Spleen (tissue), 13 donors: ENCODE measurements at places on chromosomes 4 and X. TPM values are rescaled to one million over a fixed set of nuclear protein-coding genes. Genes with fewer than 3 reads are reported as not detected.
A peak's percentile ranks its signal among the peaks of the same experiment; 100 is the strongest.

GRCh38 chr4:153432965-153433753 lies 33.0 kb upstream of the TMEM131L start:
- peak; percentile 83 for DNase-seq
- no peaks in the 10 kb centered on the region for H3K27me3 ChIP-seq
- peak overlapping the region; percentile 89 for H3K27ac ChIP-seq
- H3K4me3 ChIP-seq: peak overlapping the region; percentile 33
- H3K36me3 ChIP-seq: no peaks in the 10 kb centered on the region

- H3K36me3 ChIP-seq: no peaks in the 10 kb centered on the region
- H3K27ac ChIP-seq: no peak overlapping the region
- no peaks in the 10 kb centered on the region for H3K27me3 ChIP-seq
These were observed 1591.7 kb upstream of the ADGRL3 start for GRCh38 chr4:59608466-59608865.

GRCh38 chr4:181946902-181947301 lies 296.3 kb upstream of the TENM3 start:
- no peaks in the 10 kb centered on the region for H3K27me3 ChIP-seq
- H3K4me3 ChIP-seq: no peak overlapping the region
- H3K36me3 ChIP-seq: no peaks in the 10 kb centered on the region
- no peaks in the 10 kb centered on the region for H3K4me1 ChIP-seq

DNA sequence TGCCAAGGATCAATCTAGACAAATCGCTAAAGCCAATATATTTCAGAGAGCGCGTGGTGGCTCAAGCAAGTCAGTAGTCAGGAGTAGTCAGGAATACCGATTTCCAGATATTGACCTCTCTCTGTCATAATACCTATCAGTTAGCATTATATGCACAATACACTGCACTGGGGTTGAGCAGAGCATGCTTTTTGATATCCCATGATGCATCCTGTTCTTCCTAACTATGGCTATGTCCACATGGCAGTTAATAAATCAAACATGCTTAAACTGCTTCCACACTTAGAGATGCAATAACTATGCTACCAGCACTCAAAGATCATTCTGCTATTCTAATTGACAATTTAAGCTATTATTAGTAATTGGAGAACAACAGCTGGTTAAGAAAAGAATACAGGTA lies 6.2 kb downstream of the BRWD3 start:
- no peaks in the 10 kb centered on the region for H3K36me3 ChIP-seq
- H3K4me3 ChIP-seq: no peak overlapping the region

FAM193A gene
- 37.7 TPM for total RNA-seq

PLRG1 gene
- total RNA-seq: 58.7 TPM

SPANXC gene
- not detected for total RNA-seq

ATP2B3 gene
- total RNA-seq: not detected
